ENCODE measurements at places on chromosomes 1 and 21.

DNA sequence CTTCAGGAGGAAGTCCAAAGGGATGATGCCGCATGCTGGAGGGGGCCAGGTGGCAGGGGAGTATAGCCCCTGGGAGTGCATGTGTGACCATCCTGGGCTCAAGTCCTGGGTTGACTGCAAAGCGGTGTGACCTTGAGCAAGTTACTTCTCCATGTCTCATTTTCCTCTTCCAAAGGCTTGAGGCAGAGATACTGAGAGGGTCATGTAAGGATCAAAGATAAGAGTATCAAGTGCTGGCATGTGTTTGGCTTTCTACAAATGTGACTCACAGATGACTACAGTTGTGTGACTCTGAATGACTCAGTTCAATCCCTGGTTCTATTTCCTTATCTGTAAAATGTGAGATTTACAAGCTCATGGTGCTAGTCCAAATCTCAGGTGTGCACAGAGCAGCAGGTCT, 26.1 kb downstream of the PROK1 start:
- peak; percentile 70 for DNase-seq

- no peak for DNase-seq
Measured at GRCh38 chr1:234276151-234276788, 97.0 kb upstream of the COA6 start.

DNA sequence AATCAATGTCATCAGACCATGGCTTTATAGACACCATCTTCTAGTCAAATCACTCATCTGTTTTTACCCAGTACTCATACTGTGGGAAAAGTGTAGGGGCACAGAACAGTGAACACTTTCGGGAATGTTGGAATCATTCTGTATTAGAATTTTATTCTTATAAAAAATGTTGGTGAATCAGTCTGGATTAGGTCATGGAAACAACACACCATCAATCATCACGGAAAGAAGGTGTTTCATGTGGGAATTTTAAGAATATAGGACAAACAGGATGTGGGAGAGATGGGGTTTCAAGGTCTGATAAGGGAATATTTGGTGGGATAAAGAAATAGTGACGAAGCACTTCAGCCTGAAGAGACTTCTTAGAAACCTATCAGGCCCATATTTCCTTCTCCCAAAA, 17.3 kb downstream of the GBP1 start:
- peak; percentile 27 for DNase-seq

DNA sequence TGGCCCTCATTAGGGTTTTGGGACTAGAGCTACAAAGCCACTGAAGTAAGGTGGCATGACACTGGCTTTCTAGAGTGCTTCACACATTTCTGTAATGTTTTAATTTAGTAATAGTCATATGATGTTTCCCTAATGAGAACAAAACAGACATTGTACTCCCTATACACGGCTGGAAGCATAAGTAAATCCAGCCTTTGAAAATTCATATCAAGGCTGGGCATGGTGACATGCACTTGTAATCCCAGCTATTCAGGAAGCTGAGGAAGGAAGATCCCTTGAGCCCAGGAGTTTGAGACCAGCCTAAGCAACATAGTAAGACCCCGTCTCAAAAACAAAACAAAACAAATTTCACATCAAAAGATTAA, 7.4 kb downstream of the USP48 start:
- DNase-seq, result no peak

- DNase-seq, result no peak
Measured at GRCh38 chr1:237041461-237041794, 556 bp upstream of the RYR2 start.

GRCh38 chr1:160744199-160744851, 5.3 kb downstream of the SLAMF7 start:
- DNase-seq, result no peak

GRCh38 chr1:195195423-195196057, 1412.7 kb downstream of the KCNT2 start:
- no peak for DNase-seq

All from brain microvascular endothelial cell (primary cell).